NCI-H1105 (cell line): ENCODE measurements at places on chromosomes 1 and 21.
A peak's percentile ranks its signal among the peaks of the same experiment; 100 is the strongest.

- DNase-seq, result no peak
Measured at GRCh38 chr1:16122350-16122881, 33.5 kb downstream of the EPHA2 start.

DNA sequence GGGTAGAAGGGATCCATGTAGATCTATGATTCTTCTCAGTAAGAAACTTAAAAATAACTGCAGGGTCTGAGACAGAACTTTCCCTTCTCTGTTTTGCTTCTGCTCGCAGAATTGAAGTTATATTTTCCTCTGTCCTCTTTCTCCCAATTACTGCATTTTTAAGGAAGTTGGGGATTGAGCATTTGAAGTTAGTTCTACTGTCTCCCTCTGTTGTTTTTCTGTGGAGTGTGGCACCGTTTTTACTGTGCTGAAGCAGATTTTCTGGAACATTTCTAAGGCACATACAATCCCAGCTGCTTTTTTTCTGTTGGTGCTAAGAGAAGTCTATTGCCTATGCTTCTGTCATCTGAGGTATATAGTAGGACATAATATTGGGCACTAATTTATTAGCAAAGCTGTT lies 43.3 kb downstream of the RASAL2 start:
- DNase-seq, result no peak

GRCh38 chr1:202834771-202835547 lies 24.2 kb downstream of the PCAT6 start:
- DNase-seq, result no peak

GRCh38 chr21:42426424-42426823 lies 22.7 kb downstream of the UBASH3A start:
- no peak for DNase-seq

DNA sequence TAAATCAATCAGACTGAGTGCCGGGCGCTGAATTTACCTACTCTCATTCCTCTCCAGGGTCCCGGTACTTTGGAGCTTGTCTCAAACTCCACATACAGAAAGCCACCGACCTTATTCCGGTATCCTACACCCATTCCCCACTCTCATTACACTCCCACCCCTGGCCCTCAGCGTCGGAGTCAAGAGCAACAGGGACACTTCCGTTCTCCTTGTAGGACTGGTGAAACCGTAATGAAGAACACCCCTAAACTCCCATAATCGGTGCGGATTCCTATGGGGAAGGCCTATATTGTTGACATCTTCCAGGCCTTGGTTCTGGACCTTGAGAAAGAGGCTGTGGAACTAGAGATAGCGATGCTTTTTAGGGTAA lies 798 bp downstream of the ZBED6 start:
- no peak for DNase-seq

GRCh38 chr1:23776217-23776616 lies 2.0 kb upstream of the PITHD1 start:
- DNase-seq, result no peak

DNA sequence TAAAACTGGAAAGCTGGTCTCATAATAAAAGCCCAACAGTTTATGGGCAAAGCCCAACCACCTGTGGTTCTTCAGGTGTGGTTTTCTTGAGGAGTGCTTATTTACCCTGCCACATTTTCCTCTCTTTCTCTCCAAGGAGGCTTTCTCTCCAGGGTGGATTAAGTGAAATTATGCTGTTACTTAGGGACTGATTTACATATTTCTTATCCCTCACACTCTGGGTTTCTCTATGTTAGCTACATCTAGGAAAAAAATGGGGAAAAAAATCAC lies 4.8 kb downstream of the TBX19 start:
- DNase-seq, result peak; percentile 22

DNA sequence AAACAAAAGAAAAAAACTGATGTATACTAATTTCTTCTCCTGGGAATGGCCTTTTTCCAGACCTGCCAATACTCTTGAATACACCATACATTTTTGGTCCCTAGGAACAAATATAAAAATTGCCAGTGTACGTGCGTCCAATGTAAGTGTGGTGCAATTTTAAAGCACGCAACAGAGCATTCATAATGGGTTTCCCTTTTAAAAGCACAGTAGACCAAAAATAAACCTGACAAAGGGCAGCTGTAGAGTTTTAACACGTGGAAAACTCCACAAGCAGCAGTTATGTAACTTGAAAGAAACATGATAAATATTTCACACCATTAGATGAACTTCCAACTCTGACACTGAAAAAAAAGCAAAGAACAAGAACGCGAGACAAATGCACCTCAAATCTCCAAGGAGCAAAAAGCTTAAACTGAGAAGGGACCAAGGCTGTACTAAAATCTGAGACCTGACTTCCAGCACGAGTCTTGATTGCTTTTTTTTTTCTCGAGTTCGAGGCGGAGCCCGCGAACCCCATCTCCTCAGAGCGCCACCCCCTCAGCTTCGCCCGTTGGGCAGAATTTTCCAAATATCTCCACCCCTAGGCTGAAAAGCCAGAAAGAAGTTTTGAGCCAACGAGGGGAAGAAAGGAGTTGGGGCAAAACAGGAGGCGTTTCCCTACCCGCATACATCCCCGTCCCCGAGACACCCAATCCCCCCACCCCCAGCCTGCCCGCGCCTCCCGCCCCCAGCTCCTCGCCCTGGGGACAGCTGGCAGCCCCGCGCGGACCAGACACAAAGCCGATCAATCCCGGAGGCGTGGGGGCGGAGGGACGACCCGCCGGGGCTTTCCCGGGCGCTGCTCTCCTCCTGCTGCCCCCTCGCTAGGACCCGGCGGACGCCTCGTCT lies at the start of gene JAM2:
Gene JAM2, plus strand, starts transcription at position 599 of the 891 bp plus-strand sequence. CDS start 564 bp downstream, outside the sequence.
- peak; percentile 26 for DNase-seq

DNA sequence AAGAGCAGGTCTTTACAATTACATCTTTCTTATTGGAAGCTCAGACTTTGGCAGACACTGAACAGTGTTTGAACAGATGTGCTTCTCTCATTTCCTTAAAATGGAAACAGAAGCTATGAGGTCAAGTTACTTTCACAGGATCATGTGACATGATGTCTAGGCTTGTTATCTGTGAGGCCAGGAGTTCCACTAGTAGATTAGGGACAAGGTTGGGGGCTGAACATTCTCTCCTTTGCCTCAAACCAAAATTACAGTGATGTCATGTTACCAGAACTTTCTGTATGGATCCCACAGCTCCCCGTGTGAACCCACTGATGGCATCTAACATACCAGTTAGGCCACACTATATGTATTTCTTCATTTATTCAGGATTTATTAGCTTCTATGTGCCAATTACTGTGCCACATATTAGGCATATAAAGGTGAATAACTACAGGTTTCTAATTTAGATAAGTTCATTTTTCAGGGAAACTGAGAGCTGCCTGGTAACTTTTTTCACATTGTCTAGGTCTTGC lies 6.0 kb downstream of the DYNLT5 start:
- peak; percentile 11 for DNase-seq

- DNase-seq, result no peak
Measured at GRCh38 chr1:27668121-27668807, 3.7 kb downstream of the IFI6 start.

GRCh38 chr1:155966750-155967149 lies 11.6 kb downstream of the ARHGEF2 start:
- no peak for DNase-seq

DNA sequence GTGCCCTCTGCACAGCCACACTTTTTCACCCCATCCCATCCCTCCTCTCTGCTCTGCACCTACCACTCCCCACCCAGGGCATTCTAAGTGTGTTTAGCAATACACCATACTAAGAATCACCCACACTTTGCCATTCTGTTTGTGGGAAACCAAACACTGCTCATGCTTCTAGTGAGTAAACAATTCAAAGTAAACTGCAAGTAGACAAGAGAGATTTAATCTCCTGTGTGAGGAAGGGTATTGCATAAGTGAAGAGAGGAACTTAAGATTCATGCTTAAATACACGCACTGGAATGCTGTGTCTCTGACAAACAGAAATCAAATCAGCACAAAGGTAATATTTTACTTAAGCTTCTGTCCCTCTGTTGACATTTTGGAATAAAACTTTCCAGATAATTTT lies 4.8 kb upstream of the EDARADD start:
- no peak for DNase-seq

DNA sequence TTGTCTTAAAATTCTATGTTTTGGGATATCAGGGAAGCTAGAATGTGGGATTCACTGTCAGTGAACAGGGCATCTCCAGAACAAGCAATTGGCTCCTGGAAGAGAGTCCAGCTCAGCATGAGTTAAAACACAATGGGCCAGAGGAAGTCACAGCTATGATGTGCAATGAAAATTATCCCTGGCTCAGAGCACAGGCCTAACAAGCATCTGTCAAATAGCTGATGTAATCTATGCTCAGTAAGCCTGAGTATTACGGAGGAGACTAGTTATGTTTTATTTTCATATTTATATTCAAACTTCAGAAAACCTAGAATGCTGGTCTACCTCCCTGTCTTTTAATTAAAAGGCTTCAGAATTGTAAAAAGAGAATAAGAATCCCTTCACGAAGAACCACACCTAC lies 41.6 kb downstream of the PARP1 start:
- no peak for DNase-seq

- no peak for DNase-seq
Measured at GRCh38 chr1:90605070-90605469, 112.0 kb downstream of the BARHL2 start.

DNA sequence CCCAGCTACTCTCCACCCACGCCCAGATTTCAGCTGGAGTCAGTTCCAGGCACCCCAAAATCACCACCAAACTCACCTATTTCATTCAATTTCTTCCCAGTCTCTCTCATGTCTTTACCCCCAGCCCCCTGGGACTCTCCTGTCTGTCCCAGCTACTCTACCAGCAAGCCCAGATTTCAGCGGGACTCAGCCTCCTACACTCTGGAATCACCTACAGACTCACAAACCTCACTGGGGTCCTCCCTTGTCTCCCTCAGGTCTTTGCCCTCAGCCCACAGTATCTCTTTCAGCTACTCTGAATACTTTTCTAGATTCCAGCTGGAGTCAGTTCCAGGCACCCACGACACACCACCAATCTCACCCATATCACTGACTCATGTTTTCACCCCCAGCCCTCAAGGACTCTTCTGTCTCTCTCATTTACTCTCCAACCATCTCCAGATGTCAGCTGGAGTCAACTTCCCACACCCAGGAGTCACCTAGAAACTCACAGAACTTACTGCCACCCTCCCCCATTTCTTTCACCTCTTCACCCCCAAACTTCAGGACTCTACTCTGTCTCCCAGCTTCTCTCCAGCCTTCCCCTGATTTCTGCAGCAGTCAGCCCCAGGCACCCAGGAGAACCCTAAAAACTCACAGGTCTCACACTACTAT lies 1529.3 kb upstream of the TPTE start:
- DNase-seq, result no peak

GRCh38 chr1:78664763-78665162 lies 15.1 kb downstream of the IFI44 start:
- DNase-seq, result no peak

- DNase-seq, result no peak
Measured at GRCh38 chr1:115107516-115108260, 18.4 kb upstream of the TSPAN2 start.

GRCh38 chr1:42266253-42267135 lies 68.5 kb downstream of the FOXJ3 start:
- DNase-seq, result no peak

DNA sequence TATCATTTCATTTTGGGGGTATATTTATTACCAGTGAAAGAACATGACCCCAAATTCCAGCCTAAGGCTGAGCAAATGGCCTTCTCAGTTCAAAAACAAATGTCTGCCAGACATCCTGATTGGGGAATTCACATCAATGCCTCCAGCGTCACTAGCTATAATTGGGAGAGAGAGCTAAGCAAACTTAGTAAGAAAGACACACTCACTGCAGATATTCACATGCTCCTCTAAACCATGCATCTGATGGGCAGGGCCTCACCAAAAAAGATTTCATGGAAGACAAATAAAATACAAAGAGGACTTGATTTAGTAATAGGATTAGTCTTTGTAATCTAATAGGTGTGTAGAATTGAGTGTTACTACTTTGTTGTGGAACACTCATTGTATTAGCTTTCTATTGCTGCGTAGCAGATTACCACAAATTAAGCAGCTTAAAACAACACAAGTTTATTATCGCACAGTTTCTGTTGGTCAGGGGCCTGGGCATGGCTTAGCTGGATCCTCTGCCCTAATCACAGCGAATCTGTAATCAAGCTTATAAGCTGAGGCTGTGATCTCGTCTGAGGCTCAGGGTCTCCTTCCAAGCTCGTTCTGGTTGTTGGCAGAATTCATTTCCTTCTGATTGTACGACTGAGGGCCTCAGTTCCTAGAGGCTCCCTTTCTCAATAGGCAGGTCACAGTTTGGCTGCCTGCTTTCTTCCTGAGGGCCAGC lies 243.0 kb downstream of the PBX1 start:
- DNase-seq, result no peak

DNA sequence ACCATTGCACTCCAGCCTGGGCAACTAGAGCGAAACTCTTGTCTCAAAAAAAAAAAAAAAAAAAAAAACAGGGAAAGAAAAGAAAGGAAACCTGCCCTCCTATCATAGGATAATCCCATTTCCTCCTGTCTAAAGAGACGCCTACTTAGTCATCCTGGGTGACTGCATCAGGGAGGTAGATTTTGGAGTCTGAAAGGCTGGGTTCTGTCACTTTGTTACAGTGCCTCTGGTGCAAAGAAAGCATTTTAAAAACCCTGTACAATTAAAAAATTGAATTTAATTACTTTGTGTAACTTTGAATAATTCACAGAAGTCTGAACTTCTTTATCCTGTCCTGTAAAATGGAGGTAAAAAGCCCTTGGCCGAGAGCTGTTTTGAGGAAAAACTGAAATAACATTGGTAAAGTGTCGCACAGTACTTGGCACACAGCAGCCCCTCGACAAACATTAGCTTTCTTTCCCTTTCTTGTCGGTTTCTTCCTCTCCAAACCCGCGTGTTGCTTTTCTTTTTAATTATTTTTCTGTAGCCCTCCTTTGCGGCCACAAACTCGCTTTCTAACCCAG lies 657 bp upstream of the HDAC1 start:
- DNase-seq, result no peak

GRCh38 chr1:47999097-47999496 lies 1.9 kb upstream of the TRABD2B start:
- no peak for DNase-seq

- no peak for DNase-seq
Measured at GRCh38 chr1:227321035-227321434, 2.7 kb upstream of the CDC42BPA start.

GRCh38 chr1:208084764-208085163 lies 159.4 kb downstream of the PLXNA2 start:
- no peak for DNase-seq

- no peak for DNase-seq
Measured at GRCh38 chr21:40835184-40835694, 11.7 kb downstream of the DSCAM start.

- DNase-seq, result peak; percentile 84
Measured at GRCh38 chr1:177209357-177209756, 38.6 kb downstream of the BRINP2 start.

- DNase-seq, result no peak
Measured at GRCh38 chr1:31625561-31626222, 8.2 kb downstream of the HCRTR1 start.
